ENCODE measurements at places on chromosomes 7 and 10. TPM values are rescaled to one million over a fixed set of nuclear protein-coding genes. Genes with fewer than 3 reads are reported as not detected.

- no peak for DNase-seq
Measured at GRCh38 chr10:2005546-2005945, 268.2 kb upstream of the ADARB2 start.

DNA sequence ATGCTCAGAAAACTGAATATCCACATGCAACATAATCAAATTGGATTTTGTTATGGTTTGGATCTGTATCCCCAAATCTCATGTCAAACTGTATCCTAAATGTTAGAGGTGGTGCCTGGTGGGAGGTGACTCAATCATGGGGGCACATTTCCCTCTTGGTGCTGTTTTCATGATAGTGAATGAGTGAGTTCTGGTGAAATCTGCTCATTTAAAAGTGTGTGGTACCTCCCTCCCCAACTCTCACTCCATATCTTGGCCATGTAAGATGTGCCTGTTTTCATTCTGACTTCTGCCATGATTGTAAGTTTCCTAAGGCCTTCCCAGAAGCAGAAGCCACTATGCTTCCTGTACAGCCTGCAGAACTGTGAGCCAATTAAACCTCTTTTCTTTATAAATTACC, 239.6 kb upstream of the KLF14 start:
- DNase-seq: no peak

NKX1-2 gene
- not detected for total RNA-seq

DNA sequence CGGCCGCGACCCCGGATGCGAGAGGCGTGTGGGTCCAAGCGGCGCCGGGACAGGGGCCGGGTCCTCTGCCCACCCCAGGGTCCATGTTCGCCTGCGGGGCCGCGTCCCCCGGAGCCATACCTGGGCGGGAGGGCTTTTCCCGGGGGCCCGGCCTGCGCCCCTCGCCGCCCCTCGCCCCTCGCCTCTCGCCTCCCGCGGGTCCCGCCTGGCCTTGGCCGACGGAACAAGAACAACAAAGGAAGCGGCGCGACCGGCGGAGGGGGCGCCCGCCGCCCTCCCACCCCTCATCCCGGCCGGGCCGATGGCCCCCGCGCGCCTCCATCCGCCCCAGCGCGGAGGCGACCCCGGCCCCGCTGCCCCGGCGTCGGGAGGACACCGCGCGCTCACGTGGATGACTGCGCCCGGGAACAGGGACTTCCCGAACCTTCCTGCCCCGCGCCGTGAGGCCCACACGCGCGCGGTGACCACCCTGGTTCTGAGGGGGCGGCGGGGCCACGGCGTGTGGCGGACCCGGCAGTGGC, 348.2 kb downstream of the DNAJB6 start:
- no peak for DNase-seq

SLIT1 gene
- 0.08 TPM for total RNA-seq

DNA sequence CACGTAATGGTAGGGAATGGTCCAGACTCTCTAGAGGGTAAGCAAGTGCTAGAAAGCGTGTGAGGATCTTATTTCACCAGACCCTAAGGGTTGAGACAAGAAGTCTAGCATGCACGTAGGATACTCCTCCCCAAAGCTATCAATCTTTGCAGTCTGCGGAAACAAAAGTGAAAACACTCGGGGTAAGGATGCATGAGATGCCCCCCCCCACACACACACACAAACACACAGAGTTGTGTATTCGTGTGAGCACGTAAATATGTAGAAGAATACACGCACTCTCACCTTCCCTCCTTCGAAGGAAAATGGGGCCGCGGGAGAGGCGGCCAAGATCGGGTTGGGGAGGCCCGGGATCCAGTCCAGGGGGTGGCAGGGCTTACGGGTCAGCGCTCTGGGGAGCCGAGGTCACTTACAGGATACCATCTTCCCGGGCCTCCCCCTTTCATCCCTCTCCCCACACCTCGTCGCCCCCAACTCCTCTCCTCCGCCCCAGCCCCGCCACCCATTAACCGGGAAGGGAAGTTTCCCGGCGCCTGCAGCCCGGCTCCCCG, 455 bp downstream of the CUL2 start:
- DNase-seq: no peak

GRCh38 chr7:24959735-24960485, 20.1 kb downstream of the OSBPL3 start:
- DNase-seq: no peak

GRCh38 chr7:137245890-137246289, 97.6 kb downstream of the PTN start:
- no peak for DNase-seq
